Daoy (cell line): ENCODE measurements at places on chromosomes 4 and X.

DNA sequence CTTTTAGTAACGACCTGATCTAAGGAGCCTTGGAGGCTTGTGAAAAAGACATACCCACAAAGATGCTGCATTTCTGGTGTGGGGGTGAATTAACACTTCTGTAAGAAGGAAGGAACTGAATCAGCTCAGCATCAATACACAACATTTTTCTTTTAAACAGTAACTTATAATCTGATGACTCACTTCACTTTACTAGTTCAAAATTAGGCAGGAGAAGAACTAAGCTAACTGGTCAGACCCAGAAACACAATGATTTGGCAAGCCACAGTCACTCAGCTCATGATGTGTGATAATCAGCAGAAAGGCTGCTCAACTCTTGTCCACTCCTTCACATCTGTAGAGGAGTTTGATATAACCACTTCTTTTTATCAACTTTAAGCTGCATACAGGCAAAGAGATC is 4.6 kb downstream of the MMAA start:
- no peak for DNase-seq

DNA sequence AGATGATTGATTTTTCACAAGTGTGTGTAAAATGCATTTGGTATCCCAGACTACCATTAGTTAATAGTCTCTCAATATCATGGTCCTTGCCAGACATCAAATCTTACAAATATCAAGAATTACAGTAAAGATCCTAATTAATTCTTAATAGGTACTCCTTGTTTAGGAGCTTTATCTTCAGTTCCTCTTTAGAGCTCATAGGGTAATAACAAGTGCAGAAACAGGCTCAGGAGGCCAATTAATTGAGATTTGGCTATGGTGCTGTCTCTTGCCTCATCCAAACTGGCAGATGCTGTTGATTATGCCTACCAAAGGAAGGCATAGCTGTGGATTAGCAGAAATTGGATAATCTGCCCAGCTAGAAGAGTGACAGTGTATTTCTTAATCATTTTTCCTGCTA is 6.9 kb downstream of the MTMR1 start:
- DNase-seq = no peak

DNA sequence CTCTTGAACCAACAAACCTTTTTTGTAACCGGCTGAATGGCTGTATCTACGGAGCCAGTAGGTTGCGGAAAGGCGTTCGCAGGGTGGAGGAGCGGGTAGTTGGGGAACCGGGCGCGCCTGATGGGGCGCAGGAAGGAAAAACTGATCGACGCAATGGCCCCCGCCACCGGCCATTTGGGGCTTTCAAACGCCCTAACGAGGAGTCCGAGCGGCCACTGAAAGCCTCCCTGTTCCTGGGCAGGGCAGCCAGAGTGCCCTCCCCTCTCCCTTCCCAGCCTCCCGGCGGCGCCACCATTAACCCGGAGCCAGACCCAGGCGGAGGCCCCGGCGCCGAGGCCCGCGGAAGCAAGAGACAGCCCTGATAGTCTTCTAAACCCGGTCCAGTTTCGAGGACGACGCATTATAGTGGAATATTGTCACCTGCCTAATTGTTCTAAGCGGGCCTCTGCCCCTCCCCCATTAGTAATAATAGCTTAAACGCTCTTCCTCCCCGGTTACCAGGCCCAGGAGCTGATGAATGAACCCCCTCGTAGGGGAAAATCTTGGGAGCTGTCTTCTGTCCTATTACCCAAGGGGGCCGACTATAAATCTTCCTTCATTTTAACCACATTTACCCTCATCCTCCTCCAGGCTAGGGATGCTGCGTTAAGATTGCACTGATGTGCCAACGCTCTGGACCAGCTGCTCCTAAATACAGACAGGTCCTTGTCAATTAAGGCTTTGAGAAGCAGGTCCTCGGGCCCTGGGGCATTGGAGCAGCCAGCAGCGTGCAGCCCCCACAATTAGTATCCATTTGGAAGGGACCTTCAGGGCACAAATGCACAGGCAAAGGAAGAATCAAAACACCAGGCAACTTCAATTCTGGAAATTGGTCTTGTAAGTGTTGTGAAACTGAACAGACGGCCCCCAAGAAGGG is 61.6 kb upstream of the TMEM33 start:
- no peak for DNase-seq

DNA sequence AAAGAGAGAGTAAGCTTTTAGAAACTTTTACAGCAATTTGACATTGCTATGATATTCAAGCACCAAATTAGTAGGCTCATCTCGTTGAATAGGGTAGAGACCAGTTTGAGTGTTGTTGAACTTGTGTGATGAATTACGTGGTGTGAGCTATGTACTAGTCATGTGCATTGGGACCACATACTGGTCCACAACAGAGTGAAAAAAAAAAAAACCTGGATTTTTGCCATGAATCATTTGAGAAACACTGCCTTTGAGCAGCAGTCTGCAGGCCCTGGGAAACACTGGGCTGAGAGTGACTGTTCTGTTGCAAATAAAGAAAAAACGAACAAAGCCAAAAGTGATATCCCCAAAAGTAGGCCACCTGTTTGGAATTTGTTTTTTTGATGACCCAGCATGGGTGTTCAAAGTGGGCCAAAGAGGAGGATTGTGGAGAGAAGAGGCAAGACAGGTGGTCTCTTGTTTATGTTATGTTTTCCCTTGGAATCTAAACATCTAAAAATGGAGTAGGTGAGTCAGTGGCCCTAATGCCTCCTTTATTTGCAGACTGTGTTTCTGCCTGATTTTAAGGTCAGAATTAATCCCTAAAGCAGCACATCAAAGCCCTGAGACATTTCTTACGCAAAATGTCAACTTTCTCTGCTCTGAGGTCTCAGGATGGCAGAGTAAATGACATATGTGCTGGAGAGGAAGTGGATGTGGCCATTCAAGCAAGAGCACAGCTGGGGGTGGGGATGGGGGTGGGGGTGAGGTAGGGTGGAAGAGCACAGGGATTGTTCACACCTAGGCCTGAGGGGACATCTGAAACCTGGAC is 33.5 kb downstream of the TAF7L start:
- DNase-seq = peak; percentile 8

DNA sequence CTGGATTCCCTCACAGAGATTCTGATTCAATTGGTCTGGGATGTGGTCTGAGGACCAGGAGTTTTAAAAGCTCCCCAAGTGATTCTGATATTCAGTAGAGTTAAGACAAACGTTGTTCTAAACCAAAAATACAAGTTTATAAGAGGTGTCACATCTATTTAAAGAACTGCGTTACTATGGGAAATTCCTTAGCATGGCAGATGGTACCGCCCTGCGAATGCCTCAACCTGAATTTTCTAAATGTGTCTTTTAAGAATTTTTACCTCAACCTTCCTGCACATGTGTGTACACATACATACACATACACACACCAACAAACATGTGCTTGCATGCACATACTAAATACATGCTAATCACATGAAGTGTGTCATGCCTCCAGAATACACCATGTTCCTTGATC is 328.9 kb upstream of the TAPT1 start:
- DNase-seq = no peak

DNA sequence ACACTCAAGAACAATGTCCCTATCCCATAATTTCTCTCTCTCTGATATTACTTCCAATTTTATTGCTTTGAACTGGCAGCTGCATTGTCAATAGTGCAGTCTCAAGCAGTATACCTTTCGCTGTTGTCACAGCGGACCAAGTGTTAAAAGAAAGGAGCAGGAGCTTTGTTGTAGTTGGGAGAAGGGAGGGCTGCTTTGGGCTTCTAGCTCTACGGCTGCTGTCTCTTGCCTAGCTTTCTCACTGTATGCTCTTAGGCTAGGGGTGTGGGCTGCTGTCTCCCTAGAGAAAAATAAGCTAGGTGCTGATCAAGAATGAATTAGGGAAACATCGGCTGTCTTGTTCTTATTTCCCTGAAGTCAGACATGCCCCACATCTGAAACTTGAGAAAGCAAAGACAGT is 52.5 kb downstream of the TRPC5OS start:
- DNase-seq = no peak

DNA sequence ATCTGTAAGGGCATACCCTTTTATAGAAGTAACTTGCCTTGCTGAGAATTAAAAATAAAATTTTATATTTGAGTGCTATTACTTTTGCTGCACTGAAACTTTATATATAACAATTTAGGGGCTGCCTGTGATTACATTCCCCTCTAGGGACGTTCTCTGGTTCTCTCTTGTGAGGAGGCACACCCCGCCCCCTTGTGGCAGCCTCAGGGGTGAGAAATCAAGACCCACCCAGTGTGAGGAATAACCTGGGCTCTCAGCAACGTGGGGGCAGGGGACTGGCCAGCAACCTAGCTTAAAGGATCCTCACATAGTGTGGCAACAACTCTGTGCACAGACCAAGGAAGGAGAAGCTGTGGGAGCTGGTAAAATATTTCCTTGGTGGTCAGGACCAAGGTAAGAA is 43.7 kb downstream of the MAGEA9 start:
- peak; percentile 29 for DNase-seq

- no peak for DNase-seq
Observed at GRCh38 chrX:12170755-12171154, 32.5 kb downstream of the FRMPD4 start.

DNA sequence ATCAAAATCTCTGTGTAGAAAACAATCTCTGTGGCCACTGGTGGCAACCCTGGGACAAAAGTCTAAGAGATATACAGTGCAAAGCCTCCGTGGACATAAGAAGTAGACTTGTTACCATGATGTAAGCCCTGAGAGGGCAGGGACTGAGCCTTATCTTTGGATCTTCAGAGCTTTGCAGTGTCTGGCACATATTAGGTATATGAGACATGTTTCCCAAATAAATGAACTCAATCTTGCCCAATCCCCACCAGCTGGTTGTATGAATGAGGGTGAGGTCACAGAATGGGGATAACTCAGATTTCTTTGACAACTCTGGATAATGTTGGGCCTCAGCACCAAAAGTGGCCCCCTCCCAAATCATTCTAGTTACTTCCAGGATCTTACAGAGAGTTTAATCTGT is 511.4 kb upstream of the DIPK2B start:
- DNase-seq = peak; percentile 48

GRCh38 chr4:153750197-153750817 is 9.5 kb downstream of the RNF175 start:
- DNase-seq = peak; percentile 68

DNA sequence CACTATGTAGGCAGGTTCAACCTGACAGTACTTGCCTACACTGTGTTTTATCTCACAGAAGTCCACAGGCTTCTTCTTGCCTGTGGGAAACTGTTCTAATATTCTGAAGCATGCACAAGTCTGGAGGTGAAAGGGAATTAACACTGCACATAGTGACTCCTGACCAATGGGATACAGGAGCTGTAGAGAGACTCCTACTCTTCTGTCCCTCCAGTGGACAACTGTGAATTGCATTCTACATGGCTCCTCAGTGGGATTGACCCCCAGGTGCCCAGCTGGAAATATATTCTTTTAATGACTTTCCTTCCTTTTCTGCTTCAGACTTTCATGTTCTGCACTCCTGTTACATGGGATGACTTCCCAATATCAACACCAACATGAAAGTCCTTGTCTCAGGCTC is 8.2 kb upstream of the YIPF6 start:
- DNase-seq = peak; percentile 31

DNA sequence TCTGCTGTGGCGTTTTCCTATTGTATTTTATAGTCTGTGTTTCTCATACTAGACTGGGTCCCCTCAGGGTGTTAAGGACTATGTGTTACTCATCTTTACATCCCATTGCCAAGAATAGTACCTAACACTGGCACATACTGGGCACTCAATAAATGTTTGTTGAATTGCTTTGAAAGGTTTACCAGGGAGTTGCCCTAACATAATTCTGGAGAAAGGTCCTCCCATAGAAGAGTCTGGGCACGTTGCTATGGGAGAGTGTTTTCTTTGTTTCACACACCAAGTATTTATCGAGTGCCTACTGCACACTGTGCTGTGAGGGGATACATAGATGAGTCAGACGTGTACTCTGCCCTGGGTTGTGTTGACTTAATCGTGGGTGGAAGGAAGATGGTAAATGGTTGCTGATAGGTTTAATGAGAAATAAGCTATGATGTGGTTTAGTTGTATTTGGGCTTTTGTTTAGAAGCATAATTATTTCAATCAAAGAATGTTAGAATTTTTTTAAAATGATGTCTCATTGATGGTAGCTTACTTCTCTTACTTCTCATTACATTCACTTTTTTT is 42.9 kb downstream of the AFF1 start:
- DNase-seq = peak; percentile 71

DNA sequence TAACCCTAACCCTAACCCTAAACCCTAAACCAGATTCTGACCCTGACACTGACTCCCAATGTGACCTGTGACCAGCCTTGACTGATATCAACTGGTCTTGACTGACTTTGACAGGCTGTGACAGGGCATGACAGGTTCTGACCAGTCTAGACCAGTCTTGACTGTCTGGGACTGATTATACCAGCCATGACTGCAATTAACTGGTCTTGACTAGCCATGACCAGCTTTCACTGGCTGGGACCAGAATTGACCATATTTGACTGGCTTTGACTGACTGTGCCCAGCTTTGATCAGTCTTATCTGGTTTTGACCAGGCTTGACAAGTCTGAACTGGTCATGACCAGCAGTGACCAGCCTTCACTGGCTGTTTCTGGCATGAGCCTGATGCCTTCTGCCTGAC is 95.5 kb downstream of the BMP15 start:
- DNase-seq = no peak

DNA sequence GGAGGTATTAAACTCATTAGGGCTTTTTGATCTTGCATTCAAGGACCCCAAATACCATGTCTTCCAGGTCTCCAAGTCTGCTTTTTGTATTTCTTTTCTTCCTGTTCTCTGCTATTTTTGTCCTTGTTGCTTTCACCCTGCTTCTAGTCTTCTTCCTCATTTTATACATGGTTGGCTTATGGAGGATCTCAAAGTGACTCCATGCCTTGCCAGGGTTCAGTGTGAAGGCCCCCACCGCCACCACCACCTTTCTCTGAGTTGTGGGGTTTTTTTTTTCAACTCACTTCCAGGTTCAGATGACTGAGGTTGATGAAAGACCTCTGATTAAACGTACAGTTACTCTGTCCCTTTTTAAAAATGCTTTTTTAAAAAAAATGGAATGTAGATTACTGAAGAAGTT is 96.3 kb downstream of the MAML3 start:
- no peak for DNase-seq

DNA sequence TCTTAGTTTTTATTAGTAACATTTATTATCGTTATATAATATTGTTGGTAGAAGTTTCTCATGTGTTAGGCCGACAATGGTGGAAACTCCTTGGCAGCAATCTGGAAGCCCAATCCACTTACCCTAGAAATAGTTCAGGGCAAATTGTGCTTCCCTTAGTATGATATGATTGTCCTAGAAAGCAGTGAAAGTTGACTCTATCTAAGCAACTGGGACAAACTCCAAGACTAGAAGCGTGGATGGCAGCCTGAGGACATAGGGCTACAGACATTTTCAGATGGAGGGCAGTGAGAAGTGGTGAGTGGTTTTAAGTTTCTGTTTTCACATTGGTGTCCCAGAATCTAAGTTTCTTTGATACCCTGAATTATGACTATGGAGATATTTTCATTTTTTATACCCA is 63.3 kb upstream of the TRPC3 start:
- DNase-seq = no peak

- no peak for DNase-seq
Observed at GRCh38 chrX:72107841-72108595, 23.7 kb downstream of the RTL5 start.

DNA sequence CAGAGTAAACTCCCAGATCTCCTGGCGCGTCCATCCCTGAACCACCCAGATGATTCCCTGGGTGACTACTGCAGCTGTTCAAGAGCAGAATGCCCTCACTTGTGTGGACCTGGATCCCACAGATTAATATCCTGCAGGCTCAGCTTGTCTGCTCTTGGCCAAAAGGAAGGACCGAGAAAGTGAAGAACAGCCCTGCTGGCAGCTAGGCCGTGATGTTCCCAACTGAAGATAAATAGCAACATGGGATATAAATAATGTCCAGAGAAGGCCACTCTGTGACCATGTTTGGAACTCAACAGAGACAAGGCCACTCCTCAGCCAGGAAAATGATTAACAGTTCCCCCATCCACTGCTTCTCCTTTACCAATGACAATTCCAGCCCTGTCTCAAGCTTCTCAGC is 21.5 kb downstream of the SUPT20HL2 start:
- no peak for DNase-seq
